Stimulated activated CD4-positive, alpha-beta T cell treated with anti-CD3 and anti-CD28 coated beads, TNF-alpha, amount 100 ng/mL, for 1 hour (primary cell): ENCODE measurements at places on chromosomes 4 and X.
A peak's percentile ranks its signal among the peaks of the same experiment; 100 is the strongest.

DNA sequence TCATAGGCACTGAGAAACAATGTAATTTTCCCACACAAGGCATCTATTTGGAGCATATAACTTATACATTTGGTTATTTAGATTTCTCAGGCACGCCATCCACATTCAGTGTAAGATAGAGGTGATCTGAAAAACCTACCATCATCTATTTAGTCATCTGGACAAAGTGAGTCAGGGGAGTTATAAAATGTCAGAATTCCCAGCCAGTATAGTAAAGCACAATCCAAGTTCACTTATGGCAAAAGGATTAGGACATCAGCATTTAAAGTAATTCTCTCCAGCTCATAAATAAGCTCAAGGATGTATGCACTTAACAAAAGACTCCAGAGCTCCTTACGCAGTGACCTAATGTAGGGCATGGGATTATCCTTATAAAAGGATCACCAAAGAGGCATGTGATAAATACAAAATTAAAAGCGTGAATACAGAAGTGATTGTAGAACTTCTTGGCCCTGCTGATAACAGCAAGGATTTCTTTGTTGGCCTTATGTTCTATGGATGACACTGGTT, 65.3 kb upstream of the DCLK2 start:
- no peak for DNase-seq

DNA sequence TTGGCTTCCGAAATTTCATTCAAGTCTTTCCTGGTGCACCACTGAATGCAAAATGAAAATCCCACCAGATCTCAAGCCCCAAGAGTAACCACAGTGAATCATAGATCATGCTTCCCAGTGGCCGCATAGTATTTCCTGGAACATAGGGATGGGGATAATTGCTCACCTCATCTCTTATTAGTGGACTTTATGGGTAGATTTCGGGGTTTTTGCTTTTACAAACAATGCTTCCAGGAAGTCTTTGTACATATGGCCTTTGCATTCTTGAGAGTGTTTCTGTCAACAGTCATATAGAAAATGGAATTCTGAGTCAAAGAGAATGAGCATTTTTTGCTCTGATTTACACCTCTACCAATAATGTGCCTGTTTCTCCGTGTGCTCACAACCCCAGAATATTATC, 53.4 kb downstream of the PPEF2 start:
- no peak for DNase-seq

- no peak for DNase-seq
Measured at GRCh38 chr4:146407669-146408084, 114.1 kb downstream of the SLC10A7 start.

DNA sequence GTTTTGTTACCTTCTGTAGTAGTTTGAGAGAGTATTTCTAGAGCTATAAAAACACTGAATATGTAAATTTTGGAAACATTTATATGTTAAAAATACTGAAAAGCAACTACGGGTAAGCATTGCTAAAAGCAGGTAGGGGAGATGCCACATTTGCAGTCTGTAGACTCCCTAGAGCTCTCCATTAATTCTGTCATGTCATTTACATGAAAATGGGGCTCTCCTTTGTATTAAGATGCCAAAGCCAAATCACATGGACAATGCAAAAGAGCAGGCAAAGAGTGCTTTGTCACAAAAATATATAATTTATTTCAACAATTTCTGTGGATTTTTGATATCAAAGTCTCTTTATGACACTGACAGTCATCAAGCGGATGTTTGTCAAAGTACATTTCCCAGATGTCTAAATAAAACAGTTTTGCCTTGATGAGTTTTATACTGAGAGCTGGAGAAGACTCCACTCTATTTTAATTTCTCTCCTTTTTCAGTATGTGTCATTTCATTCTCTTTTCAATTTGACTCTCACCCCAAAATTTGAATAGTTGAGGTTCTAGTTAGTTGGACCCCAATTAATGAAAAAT, 51.8 kb downstream of the LDB2 start:
- no peak for DNase-seq

- no peak for DNase-seq
Measured at GRCh38 chr4:107966903-107967302, 22.8 kb upstream of the HADH start.

DNA sequence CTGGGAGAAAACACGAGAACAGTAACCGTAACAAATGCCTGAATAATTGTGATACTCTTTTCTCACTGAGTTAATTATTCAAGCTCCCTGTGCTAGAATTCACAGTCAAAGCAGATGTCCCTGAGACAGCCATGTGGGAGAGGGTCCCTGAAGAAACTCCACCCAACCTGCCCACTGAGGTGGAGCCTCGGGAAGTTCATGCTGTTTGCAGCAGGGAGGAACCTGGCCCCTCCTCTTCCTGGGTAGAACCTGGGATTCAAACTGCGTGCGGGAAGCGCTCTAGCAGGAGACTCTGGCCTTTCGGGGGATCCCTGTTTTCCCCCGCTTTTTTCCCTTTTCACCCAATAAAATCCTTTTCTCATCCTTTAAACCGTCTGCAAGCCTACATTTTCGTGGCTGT, 20.2 kb upstream of the RHOH start:
- DNase-seq: no peak

DNA sequence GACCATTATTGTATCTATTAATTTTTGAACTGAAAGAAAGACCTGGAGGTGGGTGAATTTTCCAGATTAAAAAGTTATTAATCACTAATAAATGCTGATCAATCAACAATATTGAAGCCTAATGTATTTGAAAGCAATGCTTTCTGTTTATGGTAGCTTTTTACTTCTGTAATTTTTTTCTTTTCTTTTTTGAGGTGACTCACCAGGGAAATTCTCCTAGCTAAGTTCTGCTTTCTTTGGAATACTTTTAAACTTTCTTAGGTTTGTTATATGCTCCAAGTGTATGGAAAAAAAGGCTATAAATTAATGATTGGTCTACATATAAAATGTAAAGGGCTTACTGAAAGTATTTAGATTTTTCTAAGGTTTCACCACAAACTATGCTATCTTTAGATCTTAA, 94.2 kb downstream of the MBNL3 start:
- DNase-seq: no peak

DNA sequence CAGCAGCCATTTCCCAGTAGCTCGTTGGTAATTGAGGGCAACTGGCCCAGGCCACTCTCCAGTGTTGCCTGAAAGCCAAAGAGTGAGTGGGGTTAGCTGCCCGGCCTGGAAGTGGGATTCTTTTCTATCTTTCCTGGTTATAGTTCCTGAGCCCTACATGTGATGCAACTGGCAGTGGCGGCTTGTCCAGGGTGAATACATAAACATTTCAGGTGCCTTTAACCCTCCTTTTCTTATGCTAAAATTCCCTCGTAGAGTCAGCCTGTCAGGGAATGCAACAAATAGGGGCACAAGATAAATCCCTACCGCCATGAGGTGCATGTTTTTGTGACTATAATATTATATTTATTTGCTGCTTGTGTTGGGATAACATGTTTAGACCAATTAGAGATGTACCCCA, 13.4 kb upstream of the HERC5 start:
- DNase-seq: no peak

GRCh38 chr4:121177246-121178137, 13.4 kb upstream of the TNIP3 start:
- no peak for DNase-seq

DNA sequence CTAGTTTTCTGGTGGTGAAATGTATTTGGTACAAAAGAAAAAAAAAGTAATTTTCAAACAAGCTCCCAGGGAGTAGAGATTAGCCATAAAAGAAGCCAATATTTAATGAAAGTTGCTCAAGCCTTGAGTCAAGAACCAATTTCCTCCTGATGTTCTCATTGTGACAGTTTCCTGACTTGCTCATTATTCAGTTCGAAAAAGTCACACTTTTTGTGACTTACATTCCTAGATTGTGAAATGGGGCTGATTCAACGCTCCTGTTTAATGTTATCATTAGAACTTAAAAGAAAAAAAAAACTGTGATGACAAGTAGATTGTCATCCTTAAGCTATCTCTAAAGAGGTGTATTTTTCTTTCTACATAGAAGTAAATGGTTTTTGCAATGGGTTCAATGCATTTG, 122.6 kb upstream of the BMPR1B start:
- DNase-seq: no peak

DNA sequence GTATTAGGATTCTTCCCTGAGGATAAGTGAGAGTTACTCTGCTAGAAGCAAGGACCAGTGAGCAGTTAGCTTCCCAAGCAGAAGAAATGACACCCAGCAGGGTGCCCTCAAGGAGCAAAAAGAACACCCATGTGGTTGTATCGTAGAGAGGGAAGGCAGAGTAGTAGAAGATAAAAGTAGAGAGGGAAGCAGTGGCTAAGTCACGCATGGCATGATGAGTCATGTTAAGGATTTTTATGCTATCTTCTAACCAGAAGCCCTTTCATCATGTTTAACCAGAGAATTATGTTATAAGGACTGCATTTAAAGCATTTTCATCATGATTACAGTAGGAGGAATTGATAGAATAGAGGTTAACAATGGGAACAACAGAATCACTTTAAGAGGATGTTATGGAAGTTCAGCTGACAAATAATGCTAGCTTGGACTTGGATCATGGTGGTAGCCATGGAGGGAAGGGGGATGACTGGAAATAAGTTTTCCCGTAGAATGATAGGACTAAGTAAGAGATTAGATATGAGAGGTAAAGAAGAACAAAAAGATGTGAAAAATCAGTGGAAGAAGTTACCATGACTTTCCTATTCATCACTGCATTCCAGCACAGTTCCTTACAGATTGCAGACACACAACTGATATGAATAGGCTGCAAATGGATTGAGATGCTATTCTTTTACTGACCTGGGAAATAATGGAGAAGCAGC, 383.5 kb upstream of the INTU start:
- no peak for DNase-seq

- no peak for DNase-seq
Measured at GRCh38 chr4:153933915-153934687, 145.2 kb upstream of the SFRP2 start.

- peak; percentile 46 for DNase-seq
Measured at GRCh38 chrX:119655125-119655524, 37.8 kb downstream of the SEPTIN6 start.

GRCh38 chrX:118824173-118824730, 628 bp downstream of the ZCCHC12 start:
- no peak for DNase-seq

- no peak for DNase-seq
Measured at GRCh38 chr4:153087671-153088194, 116.5 kb upstream of the TRIM2 start.
